Adrenal gland (tissue), 19 donors: ENCODE measurements at places on chromosomes 4 and X. TPM values are rescaled to one million over a fixed set of nuclear protein-coding genes. Genes with fewer than 3 reads are reported as not detected.
A peak's percentile ranks its signal among the peaks of the same experiment; 100 is the strongest.

- H3K4me3 ChIP-seq = no peak overlapping the region
- no peaks in the 10 kb centered on the region for H3K36me3 ChIP-seq
- no peaks in the 10 kb centered on the region for H3K27me3 ChIP-seq
- no peak overlapping the region for H3K27ac ChIP-seq
- H3K4me1 ChIP-seq = no peaks in the 10 kb centered on the region
- no peak for DNase-seq
Measured at GRCh38 chr4:110751986-110752385, 129.1 kb upstream of the PITX2 start.

DNA sequence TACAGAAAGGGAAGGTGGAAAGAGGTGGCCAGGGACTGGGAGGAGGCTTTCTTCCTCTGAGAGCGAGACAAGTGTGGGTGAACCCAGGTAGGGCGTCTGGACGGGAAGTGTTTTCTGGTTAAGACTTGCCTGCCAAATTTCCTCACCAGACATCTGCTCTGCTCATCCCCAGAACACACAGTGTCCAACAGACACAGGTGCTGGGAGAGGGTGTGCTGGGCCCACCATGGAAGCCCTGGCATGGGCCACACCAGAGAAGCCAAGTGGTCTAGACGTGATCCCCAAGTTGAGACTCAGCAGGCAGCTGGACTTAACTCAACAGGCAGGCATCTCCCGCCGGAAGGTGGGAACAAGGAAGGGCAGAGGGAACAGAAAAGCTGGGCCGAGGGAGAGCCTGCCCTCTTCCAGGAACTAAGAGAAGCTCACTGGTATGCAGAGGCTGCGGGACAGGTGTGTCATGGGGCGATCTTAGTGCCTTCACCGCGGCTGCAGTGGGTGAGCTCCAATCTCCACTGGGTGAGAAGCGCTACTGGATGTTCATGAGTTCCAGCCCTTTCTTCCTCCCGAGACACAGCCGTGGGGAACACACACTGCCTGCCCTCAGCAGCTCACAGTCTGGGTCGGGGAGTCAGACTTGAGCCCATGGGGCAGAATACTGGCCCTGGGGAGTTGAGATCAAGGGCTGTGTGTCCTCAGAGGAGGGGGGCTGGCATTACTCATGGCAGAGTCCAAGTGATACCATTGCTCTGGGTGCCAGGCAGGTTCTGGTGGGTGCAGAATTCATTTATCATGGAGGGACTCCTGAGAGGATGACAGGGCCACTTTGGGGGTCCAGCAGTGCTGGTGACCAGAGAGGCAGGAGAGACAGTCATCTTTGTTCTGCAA is 110.2 kb downstream of the CPZ start:
- H3K36me3 ChIP-seq = no peaks in the 10 kb centered on the region
- peak; percentile 18 for DNase-seq
- no peak overlapping the region for H3K27ac ChIP-seq
- H3K4me1 ChIP-seq = no peaks in the 10 kb centered on the region
- H3K4me3 ChIP-seq = no peak overlapping the region

GRCh38 chr4:63221477-63221876 is 1187.8 kb downstream of the TECRL start:
- no peaks in the 10 kb centered on the region for H3K27me3 ChIP-seq
- H3K4me3 ChIP-seq = no peak overlapping the region
- DNase-seq = no peak
- no peaks in the 10 kb centered on the region for H3K4me1 ChIP-seq

MAGEA8 gene
- total RNA-seq = not detected

GRCh38 chr4:74950200-74950599 is 17.3 kb downstream of the PARM1 start:
- no peaks in the 10 kb centered on the region for H3K27me3 ChIP-seq
- H3K4me1 ChIP-seq = no peaks in the 10 kb centered on the region
- no peak for DNase-seq
- no peak overlapping the region for H3K27ac ChIP-seq
- no peaks in the 10 kb centered on the region for H3K36me3 ChIP-seq

NWD2 gene
- total RNA-seq = not detected

VSIG1 gene
- 0.30 TPM for total RNA-seq

NEIL3 gene
- not detected for total RNA-seq

- H3K27ac ChIP-seq = no peak overlapping the region
- DNase-seq = no peak
- peaks cover 3% of the 10 kb centered on the region for H3K4me1 ChIP-seq
- no peaks in the 10 kb centered on the region for H3K27me3 ChIP-seq
- H3K4me3 ChIP-seq = no peak overlapping the region
Measured at GRCh38 chr4:61223385-61223784, 23.3 kb downstream of the ADGRL3 start.

DNA sequence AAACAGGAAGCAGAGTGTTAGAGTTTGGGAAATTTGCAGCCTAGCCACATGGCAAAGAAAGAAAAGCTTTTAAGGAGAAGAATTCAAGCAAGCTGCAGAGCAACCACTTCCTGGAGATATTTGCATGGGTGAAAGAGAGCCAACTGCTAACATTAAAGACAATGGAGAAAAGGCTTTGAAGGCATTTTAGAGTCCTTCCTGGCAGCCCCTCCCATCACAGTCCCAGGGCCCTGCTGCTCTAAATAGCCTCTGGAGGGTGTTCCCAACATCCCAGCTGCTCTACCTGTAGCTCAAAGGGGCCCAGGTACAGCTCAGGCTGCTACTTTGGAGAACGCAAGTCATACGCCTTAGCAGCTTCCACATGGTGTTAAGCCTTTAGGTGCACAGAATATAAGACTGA is 235.9 kb upstream of the FMR1 start:
- H3K4me3 ChIP-seq = no peak overlapping the region
- no peak for DNase-seq
- H3K36me3 ChIP-seq = no peaks in the 10 kb centered on the region
- H3K27ac ChIP-seq = no peak overlapping the region

CENPVL2 gene
- not detected for total RNA-seq

- DNase-seq = no peak
- H3K27me3 ChIP-seq = no peaks in the 10 kb centered on the region
- no peak overlapping the region for H3K4me3 ChIP-seq
- no peak overlapping the region for H3K27ac ChIP-seq
- H3K4me1 ChIP-seq = no peaks in the 10 kb centered on the region
Measured at GRCh38 chr4:132809298-132810032, 339.6 kb upstream of the PCDH10 start.

NOX1 gene
- not detected for total RNA-seq

GRCh38 chrX:109487640-109488039 is 5.8 kb upstream of the GUCY2F start:
- DNase-seq = no peak
- no peaks in the 10 kb centered on the region for H3K4me1 ChIP-seq
- no peak overlapping the region for H3K27ac ChIP-seq
- H3K36me3 ChIP-seq = no peaks in the 10 kb centered on the region
- no peak overlapping the region for H3K4me3 ChIP-seq

DNA sequence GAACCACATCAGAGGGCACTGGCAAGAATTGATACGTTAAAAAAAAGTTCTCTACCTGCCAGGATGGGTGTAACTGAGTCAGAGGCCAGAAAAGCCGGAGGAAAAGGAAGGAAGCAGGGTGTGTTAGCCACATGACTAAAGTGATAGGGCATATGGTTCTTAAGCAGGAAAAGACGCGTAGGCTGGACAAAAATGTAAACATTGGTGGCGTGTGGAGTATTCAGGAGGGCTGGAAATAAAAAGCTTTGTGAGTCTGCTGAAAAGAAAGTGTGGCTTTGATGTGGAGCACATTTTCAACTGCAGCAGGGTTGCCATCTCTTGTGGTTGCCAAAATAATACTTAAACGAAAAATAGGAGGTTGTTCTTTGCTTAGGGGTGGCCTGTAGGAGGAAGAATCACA is 186.5 kb upstream of the RPL34 start:
- no peaks in the 10 kb centered on the region for H3K27me3 ChIP-seq
- no peaks in the 10 kb centered on the region for H3K4me1 ChIP-seq
- no peaks in the 10 kb centered on the region for H3K36me3 ChIP-seq
- H3K4me3 ChIP-seq = no peak overlapping the region
- DNase-seq = no peak

- H3K36me3 ChIP-seq = no peaks in the 10 kb centered on the region
- no peak overlapping the region for H3K27ac ChIP-seq
- DNase-seq = no peak
- H3K4me1 ChIP-seq = no peaks in the 10 kb centered on the region
- no peak overlapping the region for H3K4me3 ChIP-seq
Measured at GRCh38 chr4:135192751-135193535, 991.4 kb upstream of the PABPC4L start.

- no peak overlapping the region for H3K27ac ChIP-seq
- H3K4me3 ChIP-seq = no peak overlapping the region
- H3K4me1 ChIP-seq = peaks cover 6% of the 10 kb centered on the region
- no peaks in the 10 kb centered on the region for H3K27me3 ChIP-seq
- no peaks in the 10 kb centered on the region for H3K36me3 ChIP-seq
- peak; percentile 35 for DNase-seq
Measured at GRCh38 chr4:76943129-76943620, 6.4 kb upstream of the SEPTIN11 start.

GRCh38 chr4:34009951-34010350 is 2234.4 kb downstream of the ARAP2 start:
- H3K4me1 ChIP-seq = no peaks in the 10 kb centered on the region
- no peak for DNase-seq
- no peak overlapping the region for H3K4me3 ChIP-seq
- no peaks in the 10 kb centered on the region for H3K36me3 ChIP-seq
- H3K27me3 ChIP-seq = no peaks in the 10 kb centered on the region
- H3K27ac ChIP-seq = no peak overlapping the region

KCND1 gene
- 0.90 TPM for total RNA-seq

DNA sequence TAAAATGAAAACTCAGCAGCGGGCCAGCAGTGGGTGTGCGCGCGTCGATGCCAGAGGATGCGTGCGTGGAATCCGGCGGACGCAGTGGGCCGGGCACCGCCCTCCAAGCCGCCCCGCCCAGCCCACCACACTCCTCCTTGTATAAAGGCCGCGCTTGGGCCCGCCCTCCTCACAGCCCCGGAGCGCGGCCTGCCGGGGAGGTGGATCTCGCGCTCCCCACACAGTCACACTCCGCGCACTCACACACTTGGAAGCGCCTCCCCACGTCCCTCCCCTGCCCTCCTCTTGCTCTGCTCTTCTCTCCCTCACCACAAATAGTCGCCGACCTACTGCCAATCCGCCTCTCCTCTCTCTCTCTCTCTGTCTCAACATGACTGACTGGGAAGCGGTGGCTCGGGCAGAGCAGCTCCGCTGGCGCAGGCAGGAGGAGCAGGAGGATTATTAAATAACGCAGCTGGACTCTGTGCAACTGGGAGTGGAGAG is at the start of gene CCSER1:
CCSER1 (plus strand) TSS at position 172 of the 483 bp plus-strand sequence.
- peak; percentile 27 for DNase-seq
- H3K36me3 ChIP-seq = no peaks in the 10 kb centered on the region
- H3K27me3 ChIP-seq = no peaks in the 10 kb centered on the region
- H3K27ac ChIP-seq = no peak within 1 kb of the TSS

ADH1A gene
- total RNA-seq = not detected

C4orf36 gene
- 0.50 TPM for total RNA-seq
